Left cardiac atrium (tissue), 4 donors: ENCODE measurements at places on chromosomes 5 and 9. TPM values are rescaled to one million over a fixed set of nuclear protein-coding genes. Genes with fewer than 3 reads are reported as not detected.

The IRF1 gene
- 21.4 TPM for total RNA-seq

The CDH18 gene
- total RNA-seq: not detected

The MAMDC4 gene
- 8.4 TPM for total RNA-seq

The PCDH1 gene
- 36.0 TPM for total RNA-seq

The PCDHB14 gene
- 3.9 TPM for total RNA-seq

The SLC25A48 gene
- not detected for total RNA-seq

The FBXO10 gene
- total RNA-seq: 6.4 TPM

The HSD17B4 gene
- total RNA-seq: 199 TPM

The S100Z gene
- not detected for total RNA-seq

The FST gene
- 2.0 TPM for total RNA-seq

The FOXD4L4 gene
- 0.24 TPM for total RNA-seq

The ZDHHC11 gene
- total RNA-seq: 31.1 TPM

The SMIM32 gene
- not detected for total RNA-seq

The C9orf153 gene
- 0.31 TPM for total RNA-seq

DNA sequence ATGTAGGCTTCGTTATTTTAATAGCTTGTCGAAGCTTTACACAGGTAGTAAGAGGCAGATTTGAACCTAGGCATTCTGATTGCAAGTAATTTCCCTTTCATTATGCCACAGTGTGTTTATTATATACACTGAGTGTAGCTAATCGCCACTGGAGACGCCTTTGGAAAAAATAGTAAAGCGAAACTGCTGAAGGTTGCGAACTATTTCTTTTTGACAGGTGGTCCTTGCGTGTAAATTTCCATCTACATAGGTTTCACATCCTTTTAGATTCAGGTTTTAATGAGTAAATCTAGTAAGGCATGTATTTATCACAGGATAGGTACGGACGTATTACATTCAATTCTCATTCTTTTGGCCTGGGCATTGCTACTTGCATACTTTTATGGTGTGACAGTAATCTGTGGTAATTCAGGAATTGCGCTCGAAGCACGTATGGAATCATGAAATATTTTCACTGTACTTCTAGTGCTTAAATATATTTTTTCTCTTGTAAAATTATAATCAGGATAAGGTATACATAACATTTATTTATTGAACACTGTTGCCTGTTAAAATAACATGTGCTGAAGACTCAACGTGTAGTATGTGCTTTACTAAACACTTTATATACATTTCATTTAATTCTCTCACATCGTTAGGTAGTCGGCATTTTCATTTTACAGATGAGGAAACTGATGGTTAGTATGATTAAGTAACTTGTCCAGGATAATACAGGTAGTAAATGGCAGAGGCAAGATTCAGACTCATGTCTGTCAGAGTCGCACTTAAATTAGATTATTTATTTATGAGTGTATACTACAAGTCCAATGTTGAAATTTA is 1.8 kb downstream of the MARCHF6 start:
- no peak for DNase-seq

DNA sequence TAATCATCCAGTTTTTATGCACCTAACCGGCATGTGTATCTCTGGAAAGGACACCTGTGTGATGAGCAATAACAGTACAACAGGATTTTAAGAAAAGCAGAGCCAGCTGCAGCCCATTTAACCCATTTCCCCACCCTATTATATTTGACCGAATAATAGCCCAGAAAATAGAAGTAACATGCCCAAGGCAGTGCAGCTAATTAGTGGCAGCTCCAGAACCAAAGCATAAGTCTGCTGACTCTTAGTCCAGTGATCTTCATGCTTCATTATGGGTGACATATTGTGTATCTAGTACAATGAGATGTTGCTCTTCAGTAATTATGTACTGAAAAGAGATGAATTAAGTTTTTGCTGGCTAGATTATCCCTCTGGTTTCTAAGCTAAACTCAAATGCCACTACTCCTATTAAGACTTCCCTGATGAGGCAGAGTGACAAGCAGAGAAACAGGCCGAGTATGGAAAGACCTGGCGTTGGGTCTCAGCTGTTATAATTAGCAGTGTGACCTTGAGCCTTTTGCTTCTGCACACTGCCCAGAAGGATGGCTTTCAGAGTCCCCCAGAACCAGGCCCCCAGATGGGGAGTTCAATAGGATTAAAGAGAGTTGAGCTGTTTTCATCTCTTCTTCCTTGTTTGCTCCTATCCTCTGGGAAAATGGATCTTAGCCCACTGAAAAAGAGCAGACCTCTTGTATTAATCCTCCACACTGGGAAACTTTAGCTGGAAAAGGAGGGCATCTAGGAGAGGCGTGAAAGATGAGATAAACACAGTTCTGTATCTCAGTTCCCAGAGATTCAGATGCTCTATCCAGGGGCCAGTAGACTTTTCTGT is 10.8 kb upstream of the C1QTNF3 start:
- no peak for DNase-seq

- no peak for DNase-seq
These were observed 16.5 kb upstream of the EXOC3 start for GRCh38 chr5:426392-426976.

DNA sequence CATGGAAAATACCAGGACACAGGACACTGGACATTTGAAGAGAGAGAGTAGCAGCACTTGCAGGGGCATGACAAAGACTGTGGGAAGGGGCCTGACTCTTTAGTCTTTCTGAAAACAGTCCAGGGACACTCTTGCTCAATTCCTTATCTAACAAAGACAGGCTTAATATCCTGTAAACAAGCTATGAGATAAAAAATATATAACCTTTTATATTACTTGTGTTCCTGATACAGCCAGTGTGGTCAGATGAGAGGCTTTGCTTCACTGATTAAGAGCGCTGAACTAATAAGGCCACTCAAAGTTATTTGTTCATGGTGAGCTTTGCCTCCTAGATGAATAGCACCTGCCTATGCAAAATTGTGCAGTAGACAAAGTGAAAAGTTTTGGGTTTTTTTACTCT is 518.7 kb downstream of the LRRC70 start:
- no peak for DNase-seq

DNA sequence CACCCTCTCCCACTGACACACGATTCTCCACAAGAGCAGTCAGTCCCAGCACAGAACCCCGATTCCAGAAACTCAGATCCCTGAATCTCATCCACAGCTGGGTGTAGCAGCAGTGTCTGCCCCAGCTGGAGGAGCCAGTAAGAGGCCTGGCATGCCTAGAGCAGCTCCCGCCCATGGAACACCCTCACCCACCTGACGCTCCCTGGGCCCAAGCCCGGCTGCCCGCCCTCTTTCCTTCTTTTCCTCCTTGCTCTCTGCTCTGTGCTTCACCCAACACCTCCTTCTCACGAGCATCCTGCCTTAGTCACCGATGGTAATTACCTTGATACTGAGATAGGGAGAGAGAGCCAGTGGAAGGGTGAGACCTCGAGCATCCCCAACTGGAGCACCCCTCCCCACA is 8.7 kb downstream of the PCDH1 start:
- no peak for DNase-seq

DNA sequence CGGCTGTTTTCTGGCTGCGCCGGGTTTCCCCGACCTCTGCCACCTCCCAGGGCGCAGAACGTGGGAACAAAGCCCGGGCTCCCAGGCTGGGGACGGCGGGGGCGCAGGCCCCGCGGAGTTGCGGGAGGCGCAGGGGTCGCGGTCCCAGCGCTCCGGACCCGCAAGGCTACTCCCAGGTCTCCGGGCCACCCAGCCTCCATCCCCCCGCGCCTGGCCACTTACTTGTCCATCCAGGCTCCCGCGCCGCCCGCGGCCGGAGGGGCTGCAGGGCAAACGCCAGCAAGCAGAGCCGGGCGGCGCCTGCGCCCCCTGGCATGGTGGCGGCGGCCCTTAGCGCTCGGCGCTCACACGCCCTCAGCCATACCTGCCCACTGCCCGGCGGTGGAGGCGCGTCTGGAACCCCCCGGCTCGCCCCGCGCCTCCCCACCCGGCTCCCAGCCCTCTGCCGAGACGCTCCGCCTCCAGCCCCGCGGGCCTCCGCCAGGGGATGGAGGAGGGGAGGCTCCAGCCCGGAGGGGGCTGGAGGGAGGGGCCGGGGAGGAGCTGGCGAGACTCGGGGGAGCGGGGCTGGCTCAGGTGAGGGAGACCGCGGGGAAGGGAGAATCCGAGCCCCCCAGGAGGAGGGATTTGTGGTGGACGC is at the start of gene ADAM19:
Gene ADAM19, minus strand, starts transcription at position 395 of the 640 bp plus-strand sequence. Its CDS starts 79 bp downstream, at position 316.
- peak; percentile 62 for DNase-seq

GRCh38 chr5:115575167-115576070 is 26.9 kb downstream of the TICAM2 start:
- no peak for DNase-seq

DNA sequence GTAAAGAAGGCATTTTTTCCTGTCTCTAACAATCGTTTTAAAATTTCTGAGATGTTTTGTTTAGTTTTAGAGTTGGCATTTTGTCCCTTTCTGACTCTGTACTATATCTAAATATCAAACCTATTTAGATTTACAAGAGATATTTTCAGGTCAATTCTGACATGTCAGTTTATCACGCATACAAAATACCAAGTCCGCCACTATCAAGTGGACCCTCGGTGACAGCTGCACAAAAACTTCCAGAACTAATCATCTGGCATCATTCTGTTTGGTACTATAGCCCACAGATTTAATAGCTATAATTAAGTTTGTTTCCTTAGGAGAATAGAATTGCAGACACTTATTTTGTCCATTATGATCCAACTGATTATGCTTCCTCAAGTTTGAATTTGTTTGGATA is 1278.2 kb downstream of the CDH12 start:
- no peak for DNase-seq

- no peak for DNase-seq
These were observed 12.2 kb downstream of the ACTL7A start for GRCh38 chr9:108874058-108874788.

DNA sequence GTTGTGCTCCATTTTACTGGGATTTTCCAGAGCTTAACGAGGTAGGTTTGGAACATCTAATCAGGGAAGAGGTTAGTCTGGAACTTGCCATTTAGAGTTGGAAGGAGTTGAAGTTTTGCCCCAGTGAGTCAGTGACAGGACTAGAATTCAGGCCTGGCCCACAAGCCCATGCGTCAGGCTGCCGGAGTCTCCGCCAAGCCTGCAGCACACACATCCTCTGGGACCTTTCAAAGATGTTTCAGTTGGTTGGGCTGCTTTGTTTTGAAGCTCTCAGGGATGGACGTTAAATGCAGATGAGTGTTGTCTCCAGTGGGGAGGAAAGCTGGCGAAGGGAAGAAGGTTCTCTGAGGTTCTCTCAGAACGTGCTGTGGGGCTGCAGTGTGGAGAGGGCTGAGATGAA is 147.0 kb downstream of the PSAT1 start:
- peak; percentile 27 for DNase-seq

GRCh38 chr5:72410688-72411295 is 90.6 kb downstream of the PTCD2 start:
- no peak for DNase-seq

DNA sequence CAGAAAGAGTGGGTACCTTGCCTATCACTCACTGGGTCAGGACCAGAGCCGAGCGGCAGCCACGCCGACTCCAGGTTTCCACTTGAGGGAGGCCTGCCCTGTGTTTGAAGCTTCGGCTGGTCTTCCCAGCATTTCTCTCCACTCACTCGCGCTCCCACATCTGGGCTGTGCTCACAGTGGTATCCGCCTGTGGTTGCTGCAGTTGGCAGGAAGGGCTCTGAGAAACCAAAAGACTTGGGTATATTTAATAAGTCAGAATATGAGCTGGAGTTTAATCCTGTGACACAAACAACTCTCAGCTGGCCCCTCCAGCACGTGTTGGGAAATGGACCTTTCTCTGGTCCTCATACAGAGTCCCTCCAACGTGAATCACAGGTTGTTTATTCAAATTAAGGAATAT is 70.9 kb downstream of the SPRY4 start:
- no peak for DNase-seq

GRCh38 chr5:159695741-159696294 is 220.5 kb upstream of the ADRA1B start:
- DNase-seq: no peak

GRCh38 chr9:132833550-132834121 is 44.4 kb downstream of the AK8 start:
- DNase-seq: no peak

- DNase-seq: no peak
These were observed 199.2 kb upstream of the KLF4 start for GRCh38 chr9:107688728-107689127.

- DNase-seq: no peak
These were observed 2.9 kb downstream of the UNC13B start for GRCh38 chr9:35164711-35165110.

GRCh38 chr5:143063175-143063970 is 293.2 kb downstream of the ARHGAP26 start:
- DNase-seq: peak; percentile 77

DNA sequence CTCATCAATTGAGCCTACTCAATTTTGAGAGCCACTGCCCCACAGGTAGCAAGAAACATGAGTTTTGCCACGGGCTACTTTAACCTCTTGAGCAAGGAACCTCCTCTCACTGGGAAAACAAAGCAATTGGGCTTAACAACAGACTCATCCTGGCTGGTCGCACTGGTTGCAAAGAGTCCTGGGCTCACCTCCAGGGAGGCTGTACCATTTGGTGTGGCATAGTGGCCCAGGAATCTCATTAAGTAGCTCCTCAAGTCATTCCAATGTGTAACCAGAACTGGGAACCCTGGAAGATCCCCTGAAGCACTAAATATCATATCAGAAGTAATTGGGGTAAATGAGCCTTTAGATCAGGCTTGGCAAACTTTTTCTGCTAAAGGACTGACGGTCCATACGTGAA is 78.5 kb downstream of the MYO10 start:
- DNase-seq: no peak

DNA sequence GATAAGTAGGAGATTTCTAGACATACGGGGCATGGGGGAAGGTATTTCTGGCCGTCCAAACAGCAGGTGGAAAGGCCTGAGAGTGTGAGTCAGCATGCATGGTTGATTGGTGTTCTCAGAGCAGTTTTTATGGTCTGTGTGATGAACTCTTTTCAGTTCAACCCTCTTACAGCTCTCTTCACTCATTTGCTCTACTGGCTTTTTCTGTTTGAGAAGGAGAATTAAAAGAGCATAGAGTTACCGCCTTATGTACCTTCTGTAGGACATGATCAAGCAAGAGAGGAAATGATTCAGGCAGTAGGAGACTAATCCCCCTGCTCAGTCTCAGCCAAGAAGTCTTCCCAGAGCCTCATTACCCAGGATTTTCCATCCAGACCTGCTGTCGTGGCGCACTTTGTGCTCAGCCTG is 92.4 kb downstream of the PRDM6 start:
- no peak for DNase-seq

GRCh38 chr5:181198905-181199519 is 6.0 kb downstream of the TRIM7 start:
- DNase-seq: no peak

DNA sequence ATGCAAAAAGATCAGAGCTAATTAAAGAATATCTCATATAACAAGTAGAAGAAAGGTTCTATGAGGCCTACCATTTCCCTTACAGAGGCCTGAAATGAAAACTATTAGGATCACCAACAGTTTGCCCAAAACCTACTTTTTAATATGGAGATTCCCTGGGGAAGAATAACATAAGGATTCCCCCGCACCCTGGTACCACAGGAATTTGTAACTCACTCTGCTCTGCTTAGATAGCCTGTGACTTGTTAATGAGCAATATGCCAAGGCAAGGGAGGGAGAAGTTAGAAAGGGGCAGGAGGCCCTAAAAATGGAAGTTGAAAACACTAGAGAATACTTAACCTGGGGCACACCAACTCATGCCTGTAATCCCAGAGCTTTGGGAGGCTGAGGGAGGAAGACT is 107.0 kb downstream of the CDH6 start:
- no peak for DNase-seq

- no peak for DNase-seq
These were observed 414.2 kb downstream of the TAF11L14 start for GRCh38 chr5:18048449-18048848.

- DNase-seq: peak; percentile 92
These were observed 82.7 kb downstream of the C9orf152 start for GRCh38 chr9:110125207-110125751.
